Gastroesophageal sphincter (tissue), 4 donors: ENCODE measurements at places on chromosomes 5 and 9. TPM values are rescaled to one million over a fixed set of nuclear protein-coding genes. Genes with fewer than 3 reads are reported as not detected.

CXCL14 gene
- total RNA-seq: 6.4 TPM

CCL21 gene
- 136 TPM for total RNA-seq

ARHGEF39 gene
- total RNA-seq: 0.52 TPM

DNA sequence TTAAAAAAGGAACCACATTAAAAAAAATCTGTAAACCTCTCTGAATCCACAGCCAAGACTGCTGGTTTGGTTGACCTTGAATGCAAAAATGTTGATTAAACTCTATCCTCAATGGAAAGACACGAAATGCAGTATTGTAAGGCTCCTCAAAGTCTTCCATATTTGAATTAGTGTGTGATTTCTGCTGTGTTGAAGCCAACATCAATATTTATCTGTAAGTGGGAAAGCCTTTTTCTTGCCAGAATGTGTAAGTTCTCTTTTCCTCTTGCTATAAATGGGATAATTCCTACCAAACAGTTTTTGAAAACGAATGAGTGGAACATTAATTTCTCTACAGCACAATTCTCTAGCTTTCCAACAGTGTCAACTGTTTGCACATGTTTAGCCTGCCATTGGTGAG is 422.1 kb upstream of the TNC start:
- ATAC-seq: no peak

- ATAC-seq: no peak
Observed at GRCh38 chr9:69622676-69623075, 49.5 kb downstream of the APBA1 start.

- ATAC-seq: peak; percentile 89
Observed at GRCh38 chr9:70480405-70480980, 66.0 kb upstream of the KLF9 start.
